Foreskin keratinocyte (primary cell): ENCODE measurements at places on chromosomes 5 and 9. TPM values are rescaled to one million over a fixed set of nuclear protein-coding genes. Genes with fewer than 3 reads are reported as not detected.

Gene NIPAL4
- 4.7 and 8.6 TPM in 2 replicates for polyA plus RNA-seq

Gene MRPS27
- polyA plus RNA-seq: 45.1 and 51.7 TPM in 2 replicates

Gene ORM1
- polyA plus RNA-seq: not detected in 2 replicates

Gene PKN3
- 7.7 and 8.8 TPM in 2 replicates for polyA plus RNA-seq

Gene NEUROG1
- not detected in 2 replicates for polyA plus RNA-seq

DNA sequence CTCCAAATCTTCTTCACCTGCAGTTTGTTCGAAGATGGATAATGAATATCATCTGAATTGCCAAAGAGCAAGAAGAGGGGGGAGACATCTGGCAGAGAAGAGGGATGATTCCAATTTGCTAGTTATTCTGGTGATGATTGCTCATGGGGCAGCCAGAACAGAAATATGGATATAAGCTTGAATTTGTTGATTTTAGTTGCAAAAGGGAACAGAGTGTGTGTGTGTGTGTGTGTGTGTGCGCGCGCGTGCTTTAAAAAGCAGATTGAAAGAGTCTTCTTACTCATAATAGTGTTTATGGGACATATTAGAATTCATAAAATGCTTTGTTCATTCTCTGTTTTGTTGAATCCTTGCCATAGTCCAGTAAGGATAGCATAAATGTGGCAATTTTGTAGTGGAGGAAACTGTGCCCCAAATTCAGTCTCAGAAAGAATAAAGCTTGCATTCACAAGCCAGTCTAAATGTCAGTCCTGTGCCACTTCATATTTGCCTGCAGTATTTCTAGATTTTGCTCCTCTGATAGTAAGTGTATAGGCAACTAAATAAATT lies 436.3 kb upstream of the KLF4 start:
- DNase-seq: no peak

DNA sequence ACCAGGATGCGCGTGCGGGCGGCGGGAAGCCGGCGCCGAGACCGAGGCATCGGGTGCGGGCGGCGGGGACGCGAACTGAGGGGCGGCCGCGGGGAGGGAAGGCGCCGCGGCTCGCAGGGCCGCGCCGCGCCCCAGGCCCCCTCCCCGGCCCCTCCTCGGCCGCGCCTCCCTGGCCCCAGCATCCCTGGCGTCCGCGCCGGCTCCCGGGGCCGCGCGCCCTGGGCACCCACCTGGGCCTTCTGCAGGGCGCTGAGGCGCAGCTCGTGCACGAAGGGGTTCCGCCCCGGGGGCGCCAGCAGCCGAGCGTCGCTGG lies 324 bp downstream of the LPCAT1 start:
- no peak for DNase-seq

DNA sequence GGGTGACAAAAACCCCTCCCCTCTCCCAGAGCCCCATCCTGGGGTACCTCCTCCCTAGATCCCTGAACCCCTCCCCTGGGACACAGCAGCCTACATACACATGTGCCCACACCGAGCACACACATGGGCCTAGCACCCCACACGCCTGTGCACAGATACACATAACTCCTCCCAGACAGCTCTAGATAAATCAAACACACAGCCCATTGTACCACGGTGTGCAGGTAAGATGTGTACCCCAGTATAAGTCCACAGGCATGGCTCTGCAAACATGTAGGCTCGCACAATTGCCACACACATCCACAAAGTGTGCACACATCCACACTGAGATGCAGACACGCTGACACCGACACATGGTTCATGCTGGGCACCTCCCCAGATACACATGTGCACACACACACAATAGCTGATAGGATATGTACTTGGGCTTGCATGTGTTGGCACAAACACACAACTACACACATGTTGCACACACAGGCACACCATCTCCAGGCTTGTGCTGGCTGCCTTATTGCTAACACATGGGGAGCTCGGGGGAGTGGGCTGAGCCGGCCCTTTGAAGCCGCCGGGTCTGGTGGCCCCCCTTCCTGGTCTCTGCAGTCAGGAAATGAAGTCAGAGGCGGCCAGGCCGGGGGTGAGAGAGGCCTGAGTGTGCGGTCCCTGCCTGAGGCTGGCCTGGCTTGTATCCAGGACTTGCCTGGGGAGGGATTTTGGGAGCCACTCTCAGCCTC lies 30.2 kb downstream of the GOLGA2 start:
- no peak for DNase-seq

DNA sequence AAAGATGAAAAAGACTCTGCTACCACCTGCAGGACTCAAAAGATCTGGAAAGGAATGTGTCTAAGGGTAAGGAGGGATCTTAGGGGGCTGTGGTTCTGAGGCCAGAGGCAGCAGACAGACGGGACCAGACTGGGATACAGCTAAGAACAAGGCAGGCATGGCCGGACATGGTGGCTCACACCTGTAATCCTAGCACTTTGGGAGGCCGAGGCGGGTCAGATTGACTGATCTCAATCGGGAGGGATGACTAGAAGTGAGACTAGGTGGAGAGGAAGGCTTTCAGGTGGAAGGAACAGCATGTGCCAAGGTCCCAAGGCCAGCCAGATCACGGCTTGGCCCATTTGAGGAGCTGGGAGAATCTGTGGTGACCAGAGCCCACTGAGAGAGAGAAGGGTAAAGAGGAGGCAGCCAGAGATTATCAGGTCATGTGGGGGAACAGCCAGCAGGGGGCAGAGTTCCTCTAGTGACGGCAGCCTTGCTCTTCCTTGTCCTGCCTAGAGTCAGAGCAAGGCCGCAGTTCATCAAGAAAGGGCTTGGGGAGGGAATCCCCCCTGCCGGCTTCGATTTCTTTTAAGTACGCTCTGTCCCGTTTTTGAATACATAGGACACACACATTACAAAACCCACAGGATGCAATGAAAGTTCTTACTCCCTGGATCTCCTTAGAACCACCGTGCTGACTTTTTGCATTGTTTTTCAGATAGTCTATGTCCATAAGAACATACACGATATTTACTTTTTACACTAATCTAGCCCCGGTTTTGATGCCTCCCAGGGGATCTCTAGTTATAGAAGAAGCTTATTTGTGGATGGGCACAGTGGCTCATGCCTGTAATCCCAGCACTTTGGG lies 2.6 kb upstream of the OLFML2A start:
- DNase-seq: peak; percentile 57

DNA sequence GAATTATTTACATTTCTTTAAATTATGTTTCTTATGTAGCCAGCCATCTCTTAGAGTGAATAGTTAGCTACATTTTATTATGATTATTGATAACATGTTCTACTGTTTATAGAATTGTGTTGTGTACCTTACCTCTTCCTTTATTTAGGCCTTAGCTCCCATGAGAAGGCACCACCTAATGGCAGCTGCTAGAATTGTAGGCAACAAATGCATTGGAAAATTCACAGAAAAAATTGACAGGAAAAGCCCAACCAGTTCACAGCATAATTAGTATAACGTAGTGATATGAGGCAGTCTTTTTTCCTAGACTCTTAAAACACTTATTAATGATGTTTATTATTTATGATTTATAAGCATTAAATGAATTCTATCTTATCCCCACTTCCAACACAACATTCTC lies 175.8 kb downstream of the WDR70 start:
- DNase-seq: peak; percentile 24

- DNase-seq: no peak
These were observed 377.1 kb downstream of the SPOCK1 start for GRCh38 chr5:137122075-137122474.

- no peak for DNase-seq
These were observed 7.7 kb downstream of the DNLZ start for GRCh38 chr9:136355616-136356557.

- peak; percentile 74 for DNase-seq
These were observed 47.4 kb downstream of the VAV2 start for GRCh38 chr9:133944746-133945135.

DNA sequence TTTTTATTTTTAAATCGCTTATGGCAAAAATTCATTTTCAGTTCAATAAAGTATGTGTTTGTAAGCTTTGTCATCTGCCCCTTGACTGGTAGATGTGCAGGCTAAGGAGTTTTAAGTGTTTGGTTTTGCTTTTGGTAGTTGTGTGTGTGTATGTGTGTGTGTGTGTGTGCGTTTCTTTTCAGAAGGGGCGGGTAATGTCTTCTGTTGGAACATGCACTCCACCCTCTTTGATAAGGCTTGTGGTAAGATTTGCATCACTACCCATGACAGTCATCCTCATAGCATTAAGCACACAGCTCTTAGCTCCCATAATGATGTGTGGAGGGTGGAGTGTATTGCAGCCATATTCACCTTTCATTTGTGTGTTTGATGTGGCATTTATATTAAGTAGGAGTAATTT lies 92.1 kb upstream of the FSD1L start:
- DNase-seq: peak; percentile 69

- DNase-seq: no peak
These were observed 86.2 kb downstream of the DENND1A start for GRCh38 chr9:123843703-123844102.

DNA sequence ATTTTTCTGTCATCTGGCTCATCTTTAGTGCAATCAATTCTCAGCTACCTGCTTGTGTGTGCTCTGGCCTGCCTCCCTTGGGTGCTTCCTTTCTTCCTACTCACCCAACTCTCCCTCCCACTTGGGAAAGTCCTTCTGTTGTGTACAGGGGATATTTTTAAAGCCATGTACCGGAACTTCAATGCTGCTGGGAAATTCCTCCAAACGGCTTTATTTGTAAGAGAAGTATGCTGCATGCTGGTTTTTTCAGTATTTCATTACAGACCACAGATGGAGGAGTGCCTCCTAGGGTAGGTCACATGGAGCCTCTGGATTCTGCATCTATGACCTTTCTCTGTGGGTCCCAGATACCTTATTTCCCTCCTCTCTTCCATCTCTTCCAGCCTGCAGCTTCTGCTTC lies 5.4 kb upstream of the HMHB1 start:
- no peak for DNase-seq

DNA sequence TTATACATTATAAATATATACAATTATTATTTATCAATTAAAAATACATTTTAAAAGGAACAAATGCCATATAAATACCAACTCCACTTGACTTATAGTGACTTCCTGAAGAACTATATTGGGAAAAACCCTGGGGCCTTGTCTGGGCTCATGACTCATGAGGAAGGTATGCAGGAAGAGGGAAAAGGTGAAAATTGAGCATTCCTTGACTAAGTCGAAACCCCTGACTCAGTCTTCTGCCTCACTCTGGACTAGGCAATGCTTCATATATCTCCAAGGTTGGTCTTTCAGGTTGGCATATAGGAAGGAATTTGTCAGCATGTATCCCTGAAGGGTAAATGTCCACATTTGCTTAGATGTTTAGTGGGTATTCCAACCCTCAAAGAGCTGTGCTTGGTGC lies 78.5 kb downstream of the SH3TC2 start:
- DNase-seq: peak; percentile 96
